ENCODE measurements at places on chromosomes 3 and 15.

DNA sequence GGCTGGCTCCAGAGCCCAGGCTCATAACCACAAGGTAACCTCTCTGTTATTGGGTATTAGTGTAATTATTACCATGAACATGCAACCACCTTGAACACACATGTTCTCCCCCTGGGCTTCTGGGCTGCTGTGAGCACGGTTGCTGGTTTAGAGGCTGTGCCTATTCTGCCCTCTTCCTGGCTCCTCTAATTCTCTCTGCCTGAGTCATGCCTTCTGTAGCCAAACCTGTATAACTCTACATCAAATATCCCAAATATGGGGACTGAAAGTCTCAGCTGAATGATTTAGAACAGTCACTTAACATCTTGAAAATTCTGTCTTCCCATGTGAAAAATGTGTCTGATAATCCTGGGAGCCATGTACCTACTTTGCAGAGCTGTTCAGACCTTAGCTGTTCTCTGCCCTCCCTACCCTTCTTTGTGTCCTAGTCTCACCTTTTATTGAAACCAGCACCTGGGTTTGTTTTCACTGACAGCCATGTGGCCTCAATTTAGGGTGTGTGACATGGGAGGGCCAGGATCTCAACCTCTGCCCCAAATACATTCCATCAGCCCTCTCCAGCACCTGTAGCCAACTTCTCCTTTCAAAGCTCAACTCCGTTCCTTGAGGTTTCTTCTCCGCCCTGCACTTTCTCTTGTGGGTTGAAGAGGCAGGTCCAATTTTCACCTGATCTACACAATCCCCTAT is 60.7 kb downstream of the PDZRN3 start:
- no peak for DNase-seq

DNA sequence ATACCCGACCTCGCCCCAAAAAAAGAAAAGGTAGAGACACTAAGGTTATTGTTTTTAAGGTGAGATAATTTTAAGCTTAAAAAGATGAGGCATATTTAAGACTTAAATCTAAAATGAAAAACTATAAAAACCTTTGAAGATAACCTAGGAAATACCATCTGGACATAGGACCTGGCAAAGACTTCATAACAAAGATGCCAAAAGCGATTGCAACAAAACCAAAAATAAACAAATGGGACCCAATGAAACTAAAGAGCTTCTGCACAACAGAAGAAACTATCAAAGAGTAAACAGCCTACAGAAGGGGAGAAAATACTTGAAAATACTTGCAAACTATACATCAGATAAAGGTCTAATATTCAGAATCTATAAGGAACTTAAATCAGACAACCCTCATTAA is 80.9 kb downstream of the TMCC1 start:
- DNase-seq = no peak

GRCh38 chr3:40718681-40719080 is 193.9 kb downstream of the ZNF621 start:
- DNase-seq = no peak

DNA sequence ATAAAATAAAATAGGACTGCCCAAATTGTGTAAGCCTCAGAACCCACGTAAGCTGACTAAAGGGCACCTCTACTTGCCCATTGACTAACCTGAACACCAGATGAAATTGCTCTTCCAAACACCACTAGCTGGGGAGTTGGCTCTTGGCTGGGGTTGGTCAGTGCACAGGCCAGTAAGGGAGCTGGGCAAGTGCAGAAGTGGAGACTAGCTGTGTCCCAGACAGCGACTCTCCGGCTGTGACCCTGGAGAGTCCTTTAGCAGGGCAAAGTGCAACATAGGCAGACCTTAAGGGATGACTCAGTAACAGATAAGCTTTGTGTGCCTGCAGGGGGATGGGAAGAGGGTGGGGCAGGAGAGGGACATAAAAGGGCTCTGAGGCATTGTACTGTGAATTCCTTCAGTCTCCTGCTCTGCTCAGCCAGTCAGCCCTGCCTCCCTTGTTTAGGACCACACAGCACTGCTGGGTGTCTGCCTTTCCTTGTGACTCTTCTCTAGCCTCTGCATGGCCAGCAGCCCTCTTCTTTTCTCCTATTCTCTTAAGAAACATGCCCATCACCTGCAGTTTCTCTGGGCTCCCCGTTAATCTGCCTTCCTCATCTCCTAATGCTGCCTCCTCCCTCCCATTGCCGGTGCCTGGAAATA is 13.2 kb downstream of the NR1I2 start:
- DNase-seq = no peak

DNA sequence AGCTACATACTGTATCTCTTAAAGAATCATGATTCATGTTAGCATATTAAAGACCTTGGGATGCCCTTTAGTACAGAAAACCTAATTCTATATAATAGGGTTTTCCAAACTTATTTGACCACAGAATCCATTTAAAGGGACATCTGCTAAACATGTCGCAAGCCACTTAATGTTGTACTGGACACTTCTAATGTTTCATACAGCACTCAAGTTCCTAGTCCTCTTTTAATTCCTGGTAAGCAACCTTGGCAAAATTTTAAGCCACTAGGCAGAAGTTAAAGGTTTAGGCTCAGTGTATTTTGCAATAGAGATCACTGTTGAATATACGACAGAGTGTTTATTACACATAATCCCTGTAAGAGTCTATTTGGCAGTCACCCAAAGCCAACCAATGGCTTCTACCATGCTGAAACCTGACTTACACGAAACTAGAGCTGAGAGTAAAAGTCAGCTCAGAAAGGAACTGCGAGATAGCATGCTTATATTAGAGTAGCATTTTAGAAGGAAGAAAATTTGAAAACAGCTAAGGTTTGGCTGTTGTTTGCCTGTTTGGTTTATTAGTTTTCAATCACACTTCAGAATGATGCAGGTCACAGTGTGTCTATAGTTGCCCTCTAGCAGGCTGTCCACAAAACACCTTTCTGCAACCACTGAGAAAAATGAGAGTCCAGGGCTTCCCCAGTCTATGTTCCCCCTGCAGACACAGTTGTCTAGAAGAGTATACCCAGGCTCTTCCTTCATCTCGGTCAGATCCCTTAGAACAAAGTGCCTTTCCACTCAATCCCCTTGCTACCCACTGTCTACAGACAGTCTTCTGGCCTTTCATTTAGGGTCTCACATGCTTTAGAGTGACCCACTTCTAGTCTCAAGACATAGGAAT is 104.4 kb downstream of the FMN1 start:
- DNase-seq = no peak

DNA sequence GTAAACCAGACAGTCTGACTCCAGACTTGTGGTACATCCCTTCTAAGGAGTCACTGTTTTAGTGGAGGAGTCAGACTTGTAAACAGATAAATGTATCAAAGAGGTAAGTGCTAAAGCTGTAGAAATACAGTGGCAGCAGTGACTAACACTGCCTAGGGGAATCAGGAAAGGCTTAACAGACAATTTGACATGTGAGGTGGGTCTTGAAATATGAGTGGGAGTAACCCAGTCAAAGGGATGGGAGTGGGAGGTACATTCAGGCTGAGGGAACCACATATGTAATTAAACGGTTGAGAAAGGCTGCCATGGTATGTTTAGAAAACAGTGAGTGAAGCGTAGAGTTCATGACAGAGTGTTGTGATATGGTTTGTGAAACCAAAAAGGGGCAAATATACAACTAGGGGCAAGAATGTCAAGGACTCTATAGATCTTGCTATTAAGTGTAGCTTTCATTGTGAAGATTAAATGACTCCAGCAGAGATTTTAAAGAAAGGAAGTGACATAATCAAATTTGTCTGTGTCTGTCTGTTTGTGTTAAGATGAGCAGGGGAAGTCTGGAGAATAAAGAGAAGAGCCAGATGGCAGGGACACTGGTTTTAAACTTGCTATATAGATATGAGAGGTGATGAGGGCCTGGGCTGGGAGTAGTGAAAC is 11.2 kb upstream of the ALCAM start:
- DNase-seq = peak; percentile 11

- DNase-seq = no peak
Observed at GRCh38 chr3:85838921-85839320, 880.1 kb downstream of the CADM2 start.

- no peak for DNase-seq
Observed at GRCh38 chr3:32592696-32593353, 22.2 kb upstream of the DYNC1LI1 start.

DNA sequence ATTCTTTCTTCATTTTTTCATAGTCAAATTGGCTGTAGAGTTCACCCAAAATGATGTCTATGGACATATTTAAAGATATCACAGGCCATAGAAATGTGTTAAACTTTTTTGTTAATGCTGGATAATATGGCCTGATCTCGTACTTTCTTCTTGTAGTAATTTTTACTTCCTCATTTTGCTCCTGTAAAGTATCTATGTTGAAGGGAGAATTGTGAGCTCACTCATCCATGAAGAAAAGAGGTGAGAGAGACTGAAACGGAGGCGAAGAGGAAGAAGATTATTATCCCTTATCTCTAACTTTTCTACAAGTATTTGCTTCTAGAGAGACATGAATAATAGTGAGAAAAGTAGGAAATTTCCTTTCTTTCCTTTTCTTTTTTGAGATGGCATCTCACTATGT is 613.8 kb upstream of the TBL1XR1 start:
- DNase-seq = no peak

GRCh38 chr3:78035131-78035641 is 995.3 kb downstream of the ROBO2 start:
- DNase-seq = no peak

DNA sequence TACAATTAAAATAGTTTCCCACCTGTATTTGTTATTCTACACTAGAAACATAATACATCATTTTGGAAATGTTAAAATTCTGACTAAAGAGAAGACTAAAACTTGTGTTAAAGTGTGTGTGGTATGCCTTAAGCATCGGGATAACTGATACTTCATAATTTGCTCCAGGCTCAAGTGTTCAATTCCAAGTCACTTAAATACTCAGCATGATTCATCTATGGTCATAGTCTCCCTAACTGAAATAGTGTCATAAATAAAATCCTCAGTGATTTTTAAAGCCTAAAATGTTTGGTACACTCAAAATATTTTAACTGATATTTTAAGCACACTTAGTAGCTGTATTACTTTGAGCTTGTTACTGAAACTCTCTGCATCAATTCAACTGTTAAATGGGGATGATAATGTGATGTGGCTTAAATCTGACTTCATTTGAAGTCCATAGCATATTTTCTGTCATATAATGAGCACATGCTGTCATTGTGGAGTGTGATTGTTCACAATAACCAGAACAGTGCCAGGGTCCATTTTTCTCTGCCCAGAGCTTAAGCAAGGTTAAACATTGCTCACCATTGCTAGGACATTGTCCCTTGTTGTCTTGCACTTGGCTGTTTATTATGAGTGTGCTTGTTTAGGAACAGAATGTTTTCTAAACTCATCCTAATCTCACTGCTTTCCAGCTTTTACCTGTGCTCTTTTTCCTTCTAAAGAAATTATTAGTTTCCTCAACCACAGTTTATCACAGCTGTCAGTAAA is 122.2 kb downstream of the KLHL25 start:
- no peak for DNase-seq

GRCh38 chr15:91863621-91864255 is 10.2 kb downstream of the SLCO3A1 start:
- DNase-seq = no peak

All from right kidney (tissue), 9 donors.